ENCODE measurements at places on chromosomes 7 and 10.

GRCh38 chr7:132075515-132075914, 500.8 kb downstream of the PLXNA4 start:
- no peak for DNase-seq

- no peak for DNase-seq
Measured at GRCh38 chr10:116877391-116877790, 28.1 kb downstream of the ENO4 start.

GRCh38 chr7:37320848-37321468, 127.7 kb downstream of the ELMO1 start:
- no peak for DNase-seq

GRCh38 chr10:124253006-124253405, 159.6 kb upstream of the CHST15 start:
- DNase-seq, result no peak

DNA sequence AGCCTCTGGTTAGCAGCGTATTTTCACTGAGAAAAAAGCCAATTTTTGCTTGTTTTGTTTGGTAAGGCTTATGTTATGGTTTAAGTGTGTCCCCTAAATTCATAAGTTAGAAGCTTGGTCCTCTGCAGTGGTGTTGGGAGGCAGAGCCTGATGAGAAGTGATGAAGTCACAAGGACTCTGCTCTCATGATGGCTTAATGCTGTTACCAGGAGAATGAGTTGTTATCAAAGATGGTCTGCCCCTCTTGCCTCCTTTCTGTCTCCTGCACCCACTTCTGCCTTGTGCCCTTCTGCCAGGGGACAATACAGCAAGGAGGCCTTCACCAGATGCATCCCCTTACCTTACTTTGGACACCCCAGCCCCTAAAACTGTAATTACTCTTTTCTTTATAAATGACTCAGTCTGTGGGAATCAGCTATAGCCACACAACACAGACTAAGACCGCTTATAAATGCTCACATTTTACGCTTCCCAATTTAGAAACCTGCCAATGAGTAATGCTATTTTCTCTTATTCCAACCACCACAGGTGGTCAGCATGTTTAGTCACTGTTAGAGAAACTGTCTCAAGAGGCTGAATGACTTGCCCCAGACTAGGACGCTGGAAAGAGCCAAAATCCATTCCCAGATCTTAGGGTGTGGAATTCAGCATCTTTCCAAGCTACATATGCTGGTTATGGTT, 6.1 kb upstream of the PKD1L1 start:
- no peak for DNase-seq

DNA sequence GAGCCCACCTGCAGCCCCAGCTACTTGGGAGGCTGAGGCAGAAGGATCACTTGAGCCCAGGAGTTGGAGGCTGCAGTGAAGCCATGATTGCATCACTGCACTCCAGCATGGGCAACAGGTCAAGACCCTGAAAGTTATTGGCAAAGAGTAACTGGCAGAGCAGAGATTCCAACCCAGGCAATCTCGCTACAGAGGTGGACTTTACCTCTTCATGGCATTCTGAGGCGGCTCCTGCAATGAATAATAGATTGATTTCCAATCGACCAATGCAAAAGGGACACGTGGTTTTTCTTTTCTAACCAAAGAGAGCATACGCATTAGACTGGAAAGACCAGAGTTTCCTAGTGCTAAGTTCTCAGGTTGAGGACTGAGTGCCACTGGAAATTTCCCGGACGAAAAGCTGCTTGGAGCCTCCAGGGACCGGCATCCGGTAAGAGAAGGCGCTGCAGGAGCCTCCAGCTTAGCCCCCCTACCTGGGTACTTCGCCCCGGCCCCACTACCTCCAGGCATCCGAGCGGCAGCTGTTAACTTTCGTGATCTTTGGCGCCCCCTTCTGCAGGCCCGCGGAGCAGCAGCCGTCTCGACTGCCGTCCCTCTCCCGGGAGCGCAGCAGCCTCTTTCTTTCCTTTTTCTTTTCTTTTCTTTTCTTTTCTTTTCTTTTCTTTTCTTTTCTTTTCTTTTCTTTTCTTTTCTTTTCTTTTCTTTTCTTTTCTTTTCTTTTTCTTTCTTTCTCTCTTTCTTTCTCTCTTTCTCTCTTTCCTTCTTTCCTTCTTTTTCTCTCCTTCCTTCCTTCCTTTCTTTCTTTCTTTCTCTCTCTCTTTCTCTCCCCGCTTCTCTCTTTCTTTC, 4.1 kb downstream of the MBLAC1 start:
- no peak for DNase-seq

- DNase-seq, result no peak
Measured at GRCh38 chr7:90216771-90217170, 5.2 kb downstream of the STEAP2 start.

DNA sequence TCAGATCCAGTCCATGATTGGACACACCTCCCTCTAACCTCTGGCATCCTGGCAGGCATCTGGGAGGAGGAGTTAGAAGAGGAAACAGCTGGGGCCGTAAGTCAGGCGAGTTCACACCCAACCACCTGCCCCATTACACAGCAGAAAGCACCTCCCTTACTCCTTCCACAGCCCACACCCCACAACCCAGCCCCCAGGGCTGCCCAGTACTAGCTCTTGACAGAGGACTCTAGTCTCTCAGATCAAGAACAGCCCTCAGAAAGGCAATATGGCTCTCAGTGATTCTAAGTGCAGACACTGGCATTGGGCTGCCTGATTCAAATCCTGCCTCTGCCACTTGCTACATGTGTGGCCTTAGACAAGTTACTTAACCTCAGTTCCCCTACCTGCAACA, 34.1 kb downstream of the KCNMA1 start:
- DNase-seq, result no peak

- no peak for DNase-seq
Measured at GRCh38 chr7:142513178-142513955, 235.9 kb upstream of the PRSS1 start.

DNA sequence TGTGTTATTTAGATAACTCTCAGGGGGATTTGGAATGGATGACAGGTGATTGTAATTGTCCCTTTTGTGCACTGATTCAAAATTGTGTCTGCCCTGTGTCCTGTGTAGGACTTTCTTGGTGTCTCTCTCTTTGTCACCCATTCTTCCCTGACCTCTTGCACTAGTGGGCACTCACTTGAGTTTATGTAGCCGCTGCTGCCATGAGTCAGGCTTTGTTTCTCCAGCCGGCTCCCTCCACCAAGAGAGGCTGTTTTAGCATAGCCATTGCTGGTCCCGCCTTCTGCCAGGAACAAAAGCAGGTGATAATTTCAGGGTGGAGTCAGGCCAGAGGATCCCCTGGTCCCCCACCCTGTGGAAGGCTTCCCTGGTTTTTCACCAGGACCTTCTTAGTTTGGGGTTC, 8.4 kb downstream of the COL17A1 start:
- DNase-seq, result no peak

- DNase-seq, result no peak
Measured at GRCh38 chr10:125158275-125158600, 2.1 kb downstream of the CTBP2 start.

DNA sequence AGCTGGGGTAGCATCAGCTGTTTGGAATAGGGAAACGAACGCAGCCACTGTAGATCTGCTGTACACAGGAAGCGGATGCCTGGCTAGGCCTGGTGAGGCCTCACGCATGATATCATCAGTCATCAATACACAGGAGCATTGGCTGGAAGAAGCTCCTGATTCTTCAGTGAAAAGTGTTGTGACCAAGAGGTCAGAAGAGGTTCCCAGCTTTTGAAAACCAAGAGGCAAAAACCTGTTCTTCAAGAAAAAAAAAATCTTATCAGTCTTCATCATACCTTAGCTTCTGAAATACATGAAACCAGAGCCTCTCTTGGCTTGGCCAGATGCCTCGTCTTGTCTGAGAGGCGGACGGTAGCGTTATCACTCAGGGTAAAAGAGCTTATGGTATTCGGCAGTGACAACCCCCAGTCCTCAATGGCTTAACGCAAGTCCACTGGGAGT, 139.3 kb upstream of the TCF7L2 start:
- no peak for DNase-seq

DNA sequence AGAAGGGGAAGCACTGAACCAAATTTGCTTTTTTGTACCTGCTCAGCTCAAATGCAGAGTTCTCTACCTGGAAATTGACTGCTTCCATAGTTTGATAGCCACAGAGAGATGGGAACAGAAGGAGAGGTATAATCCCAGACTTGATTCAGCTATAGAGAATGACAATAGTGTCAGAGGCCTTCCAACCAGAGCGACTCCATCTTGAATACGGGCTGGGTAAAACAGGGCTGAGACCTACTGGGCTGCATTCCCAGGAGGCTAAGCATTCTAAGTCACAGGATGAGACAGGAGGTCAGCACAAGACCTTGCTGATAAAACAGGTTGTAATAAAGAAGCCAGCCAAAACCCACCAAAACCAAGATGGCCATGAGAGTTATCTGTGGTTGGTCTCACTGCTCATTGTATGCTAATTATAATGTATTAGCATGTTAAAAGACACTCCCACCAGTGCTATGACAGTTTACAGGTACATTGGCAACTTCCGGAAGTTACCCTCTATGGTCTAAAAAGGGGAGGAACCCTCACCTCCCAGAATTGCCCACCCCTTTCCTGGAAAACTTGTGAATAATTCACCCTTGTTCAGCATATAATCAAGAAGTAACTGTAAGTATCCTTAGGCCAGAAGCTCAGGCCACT, 42.7 kb upstream of the ATRNL1 start:
- no peak for DNase-seq

- DNase-seq, result no peak
Measured at GRCh38 chr10:95329296-95329695, 38.5 kb upstream of the PDLIM1 start.

DNA sequence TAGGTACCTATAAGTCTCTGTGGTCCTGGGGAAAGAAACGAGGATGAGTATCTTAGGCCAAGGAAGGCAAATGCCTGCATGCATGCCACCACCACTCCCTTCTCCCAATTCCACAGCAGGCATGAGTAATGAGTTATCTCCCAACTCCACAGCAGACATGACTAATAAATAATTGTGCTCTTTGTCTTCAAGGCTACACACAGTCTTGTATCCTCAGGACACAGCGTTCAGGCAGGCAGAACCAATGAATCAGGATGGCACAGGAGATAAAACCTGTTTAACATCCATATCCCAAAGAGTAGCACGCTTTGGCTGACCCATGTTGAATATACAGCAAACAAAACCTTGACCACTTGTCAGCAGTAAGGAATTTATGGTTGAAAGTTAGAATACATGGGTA, 229.7 kb upstream of the NFE2L3 start:
- no peak for DNase-seq

DNA sequence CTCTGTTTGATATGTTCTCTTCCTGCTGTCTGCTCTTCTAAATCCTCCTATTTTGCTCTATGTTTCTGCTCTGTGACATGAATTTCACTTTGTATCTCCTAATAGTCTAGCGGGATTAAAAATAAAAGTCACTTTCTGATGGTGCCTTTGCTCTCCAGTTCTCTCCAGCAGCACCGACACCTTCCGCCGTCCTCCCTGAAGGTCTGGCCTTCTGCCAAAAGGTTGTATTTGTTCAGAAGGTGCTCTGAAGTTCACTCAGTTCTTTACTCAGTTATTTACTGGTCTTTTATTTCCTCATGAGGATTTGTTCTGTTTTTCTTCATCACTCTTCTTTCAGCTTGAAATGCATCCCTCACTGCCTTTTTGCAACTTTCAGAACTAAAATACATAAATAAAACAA, 11.2 kb upstream of the EPHA1 start:
- DNase-seq, result no peak

DNA sequence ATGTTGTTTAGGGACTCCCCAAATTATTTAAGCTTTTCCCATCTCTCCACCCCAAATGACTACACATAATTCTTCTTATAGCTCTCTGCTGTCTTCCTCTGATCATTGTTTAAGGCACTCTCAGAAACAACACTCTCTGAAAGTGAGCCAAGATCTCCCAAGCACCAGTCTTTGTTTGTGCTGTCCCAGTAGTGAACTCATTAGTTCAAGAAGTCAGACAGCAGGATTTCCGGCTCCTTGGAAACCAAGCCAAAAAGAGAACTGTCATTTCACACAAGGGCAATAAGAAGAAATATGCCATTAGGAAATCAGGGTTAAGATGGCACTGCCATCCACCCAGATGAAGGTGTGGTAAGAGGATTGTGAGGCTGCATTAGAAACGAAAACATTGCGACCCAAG, 83.1 kb downstream of the FZD1 start:
- no peak for DNase-seq

- DNase-seq, result no peak
Measured at GRCh38 chr10:34759161-34759836, 55.8 kb downstream of the PARD3 start.

DNA sequence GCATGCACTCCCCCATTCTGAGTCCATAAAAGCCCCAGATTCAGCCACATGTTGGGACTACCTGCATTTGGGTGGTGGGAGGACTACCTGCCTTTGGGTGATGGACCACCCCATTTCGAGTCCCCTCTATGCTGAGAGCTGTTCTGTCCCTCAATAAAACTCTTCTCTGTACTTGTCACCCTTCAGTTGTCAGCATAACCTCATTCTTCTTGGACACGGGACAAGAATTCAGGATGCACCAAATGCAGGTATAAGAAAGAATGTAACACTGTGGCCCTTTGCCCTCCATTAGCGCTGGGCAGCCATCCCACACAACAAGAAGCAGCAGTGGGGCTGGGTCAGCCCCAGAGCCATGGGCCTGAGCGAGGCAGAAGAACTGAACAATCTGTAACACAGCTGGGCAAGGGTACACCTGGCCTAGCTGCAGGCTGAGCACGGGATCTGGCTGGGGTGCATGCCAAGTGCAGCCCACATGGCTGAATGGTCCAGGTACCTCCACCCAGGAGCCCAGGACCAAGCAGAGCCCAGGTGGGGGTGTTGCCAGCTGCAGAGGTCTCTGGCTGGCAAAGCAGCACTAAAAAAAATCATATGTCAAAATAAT, 1344.3 kb upstream of the LRRTM3 start:
- DNase-seq, result no peak

DNA sequence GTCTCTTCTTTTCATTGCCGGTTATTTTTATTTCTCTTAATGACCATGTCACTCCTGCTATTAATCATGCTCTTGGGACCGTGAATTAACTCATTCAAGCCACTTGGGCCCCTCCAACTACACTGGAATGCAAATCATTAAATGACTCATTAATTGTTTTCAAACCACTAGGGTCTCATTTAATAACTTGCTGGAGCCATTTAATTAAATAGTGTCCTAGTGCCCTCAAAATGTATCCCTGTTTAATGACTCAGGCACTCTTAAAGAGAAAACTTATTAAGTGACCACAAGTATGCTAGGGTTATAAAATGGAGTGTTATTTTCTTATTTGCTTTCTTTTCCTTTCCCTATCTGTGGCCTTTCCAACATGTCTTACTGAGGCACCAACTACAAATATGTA, 73.0 kb downstream of the PLXDC2 start:
- DNase-seq, result no peak

DNA sequence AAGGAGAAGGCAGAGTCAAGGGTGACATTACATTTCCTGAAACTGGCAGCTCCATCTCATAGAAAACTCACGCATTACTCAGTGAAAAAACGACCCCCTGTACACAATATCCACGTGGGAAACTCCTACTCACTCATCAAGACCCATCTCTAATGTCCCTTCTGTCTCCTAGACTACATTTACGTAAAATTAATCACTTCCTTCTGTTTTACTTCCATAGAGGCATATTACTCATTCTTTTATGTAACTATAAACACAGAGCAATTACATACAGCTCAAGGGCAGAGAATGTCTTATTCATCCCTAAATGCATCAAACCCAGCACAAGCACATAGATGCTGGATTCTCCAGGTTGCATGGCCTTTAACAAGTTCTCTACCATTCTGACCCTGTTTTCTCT, 281.8 kb downstream of the KCNMA1 start:
- no peak for DNase-seq
